ENCODE measurements at places on chromosomes 2 and 18. TPM values are rescaled to one million over a fixed set of nuclear protein-coding genes. Genes with fewer than 3 reads are reported as not detected.
A peak's percentile ranks its signal among the peaks of the same experiment; 100 is the strongest.

RBM44 gene
- polyA plus RNA-seq, result 0.78 TPM

NEU4 gene
- 1.2 TPM for polyA plus RNA-seq

CREB1 gene
- 89.8 TPM for polyA plus RNA-seq

GRB14 gene
- 62.5 TPM for polyA plus RNA-seq

TGFA gene
- polyA plus RNA-seq, result 19.4 TPM

IL1RL1 gene
- 0.48 TPM for polyA plus RNA-seq

ANKRD53 gene
- polyA plus RNA-seq, result 0.90 TPM

FNDC4 gene
- polyA plus RNA-seq, result 6.8 TPM

DNA sequence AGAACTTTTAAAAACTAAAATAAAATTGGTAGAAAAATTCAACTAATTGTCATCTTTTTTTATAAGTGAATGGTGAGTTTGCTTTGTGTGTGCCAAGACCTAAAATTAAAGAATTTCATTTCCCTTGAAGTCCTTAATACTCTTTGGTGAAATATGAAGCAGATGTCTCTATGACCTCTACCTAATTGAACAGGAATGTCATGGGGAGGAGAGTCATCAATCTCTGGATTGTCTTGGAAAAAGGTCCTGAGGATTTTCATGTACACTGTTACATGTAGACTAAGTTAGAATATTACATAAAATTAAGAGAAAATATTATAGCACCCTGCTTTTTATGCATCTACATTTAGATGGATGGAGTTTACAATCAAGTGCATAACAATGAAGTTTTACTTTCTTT lies 177.9 kb upstream of the LRP1B start:
- no peak for DNase-seq

DNA sequence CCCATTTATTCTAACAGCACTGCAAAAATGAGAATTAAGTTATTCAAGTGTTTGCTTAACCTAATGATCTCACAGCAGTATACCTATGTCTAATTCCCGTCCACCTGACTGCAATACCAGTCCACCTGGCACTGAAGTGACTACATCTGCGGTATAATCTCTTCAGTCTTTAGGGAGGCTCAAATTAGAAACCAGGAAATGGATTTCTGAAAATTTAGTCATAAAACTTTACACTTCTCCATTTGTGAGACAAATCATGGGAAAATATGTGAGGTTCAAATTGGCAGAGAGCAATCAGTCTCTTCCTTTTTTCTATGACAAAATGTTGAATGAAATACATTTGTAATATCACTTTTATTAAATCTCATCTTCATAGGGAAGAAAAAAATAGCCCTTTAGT lies 33.0 kb downstream of the FTCDNL1 start:
- DNase-seq, result no peak

GRCh38 chr18:48802543-48803290 lies 148.0 kb downstream of the SMAD7 start:
- no peak for DNase-seq

- DNase-seq, result no peak
Measured at GRCh38 chr18:45303026-45303425, 312.2 kb upstream of the SLC14A2 start.

GRCh38 chr2:162435676-162436075 lies 91.7 kb downstream of the GCA start:
- DNase-seq, result no peak

DNA sequence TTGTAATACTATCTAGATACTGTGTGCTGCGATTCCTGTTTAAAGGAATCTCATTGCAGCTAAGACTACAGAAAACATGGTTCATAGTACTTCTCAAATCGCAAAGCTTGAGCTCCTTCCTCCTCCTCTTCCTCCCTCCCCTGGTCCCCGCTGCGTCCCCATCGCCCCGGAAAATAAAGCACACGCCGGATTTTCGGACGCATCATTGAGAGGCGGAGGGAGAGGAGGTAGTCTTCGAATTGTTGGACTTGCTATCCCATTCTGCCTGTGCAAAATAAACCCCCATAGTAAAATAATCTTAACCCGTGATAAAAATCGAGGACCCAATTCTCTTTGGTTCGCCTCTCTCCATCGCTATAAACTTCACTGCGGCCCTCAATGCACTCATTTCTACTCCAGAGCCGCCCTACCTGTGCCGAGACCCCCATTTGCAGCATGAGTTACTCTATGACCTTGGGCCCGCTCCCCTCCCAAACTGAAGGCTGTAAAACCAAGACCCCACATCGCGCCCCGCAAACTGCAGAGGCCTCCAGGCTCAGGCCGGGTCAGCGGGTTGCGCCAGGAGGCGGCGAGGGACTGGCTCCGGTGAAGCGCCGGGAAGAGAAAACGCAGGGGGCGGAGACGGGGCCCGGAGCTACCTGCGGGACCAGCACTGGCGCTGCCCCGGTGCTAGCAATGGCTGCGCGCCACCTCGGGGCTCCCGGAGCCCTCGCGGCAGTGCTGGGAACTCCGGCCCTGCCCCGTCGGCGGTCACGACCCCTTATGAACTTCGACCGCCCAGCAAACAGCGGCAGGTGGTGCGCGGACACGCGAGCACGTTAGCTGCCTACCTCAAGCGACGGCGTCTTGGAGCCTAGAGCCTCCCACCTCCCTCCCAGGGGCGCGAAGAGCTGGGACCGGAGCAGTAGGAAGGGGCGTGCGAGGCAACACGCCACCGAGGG lies 649 bp downstream of the ESCO1 start:
- DNase-seq, result peak; percentile 51

DNA sequence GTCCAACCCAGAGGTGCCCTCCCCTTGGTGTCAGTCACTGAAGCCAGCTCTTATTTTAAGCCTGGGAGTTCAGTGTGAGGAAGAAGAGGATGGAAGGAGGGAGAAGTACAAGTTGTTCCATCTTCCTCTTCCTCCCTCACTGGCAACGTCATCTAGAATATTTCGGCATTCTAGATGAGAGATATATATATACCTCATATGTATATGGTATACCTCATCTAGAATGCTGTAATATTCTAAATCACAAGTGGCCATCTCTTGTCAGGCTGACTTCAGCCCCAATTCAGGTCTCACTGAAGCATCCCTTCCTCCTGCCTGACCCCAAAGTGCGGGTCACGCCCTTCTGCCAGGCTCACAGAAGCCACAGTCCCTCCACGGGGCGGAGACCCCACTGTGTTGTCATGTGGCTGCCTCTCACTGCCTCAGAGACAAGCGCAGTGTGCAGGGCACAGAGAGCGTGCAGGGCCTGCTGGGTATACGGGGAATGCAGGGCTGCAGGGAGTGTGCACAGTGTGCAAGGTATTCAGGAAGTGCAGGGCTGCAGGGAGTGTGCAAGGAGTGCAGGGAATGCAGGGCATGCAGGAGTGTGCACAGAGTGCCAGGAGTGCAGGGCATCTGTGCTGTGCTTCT lies 32.8 kb upstream of the B3GNT7 start:
- DNase-seq, result no peak

GRCh38 chr18:60019463-60019840 lies 119.7 kb downstream of the PMAIP1 start:
- no peak for DNase-seq

DNA sequence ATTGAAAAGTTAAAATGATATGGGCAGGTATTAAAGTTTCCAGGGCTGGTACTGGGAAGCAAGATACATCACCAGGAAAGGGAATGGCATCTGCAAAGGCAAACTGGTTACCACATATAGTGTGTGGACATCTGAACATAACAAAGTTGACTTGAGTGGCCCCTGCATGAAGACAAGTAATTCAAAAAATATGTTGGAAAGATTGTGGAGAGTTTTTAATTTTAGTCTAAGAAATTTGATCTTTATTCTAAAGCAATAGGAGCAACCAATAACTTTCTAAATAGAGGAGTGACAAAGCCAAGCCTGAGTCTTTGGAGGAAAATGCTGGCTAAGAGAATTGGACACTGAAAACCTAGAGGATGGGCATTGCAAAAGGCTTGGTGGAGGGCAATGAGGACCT lies 278.2 kb downstream of the ALK start:
- no peak for DNase-seq

- DNase-seq, result no peak
Measured at GRCh38 chr18:75757951-75758350, 330.4 kb upstream of the SMIM21 start.

GRCh38 chr2:134087371-134087921 lies 166.4 kb upstream of the MGAT5 start:
- peak; percentile 13 for DNase-seq

DNA sequence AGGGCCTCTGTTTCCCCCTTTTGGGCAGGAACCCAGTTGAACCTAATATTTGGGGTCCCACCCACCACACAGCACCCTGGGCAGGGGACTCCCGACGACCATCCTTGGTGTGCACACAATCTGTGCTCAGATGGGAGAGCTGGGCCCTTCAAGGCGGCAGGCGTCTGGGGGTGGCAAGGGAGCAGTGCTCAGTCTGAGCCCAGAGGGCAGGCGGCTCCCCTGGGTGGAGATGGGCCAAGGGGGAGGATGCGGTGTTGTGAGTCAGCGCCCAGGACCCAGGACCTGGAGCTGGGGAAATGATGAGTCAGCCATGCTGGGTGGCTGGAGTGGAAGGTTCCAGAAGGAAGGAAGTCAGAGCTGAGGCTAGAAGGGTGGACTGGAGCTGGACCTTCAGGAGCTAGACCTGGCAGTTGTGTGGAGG lies 3.8 kb downstream of the PROM2 start:
- DNase-seq, result no peak

- DNase-seq, result no peak
Measured at GRCh38 chr2:233844836-233845235, 9.5 kb downstream of the HJURP start.

- no peak for DNase-seq
Measured at GRCh38 chr2:216215658-216216390, 106.7 kb downstream of the XRCC5 start.

DNA sequence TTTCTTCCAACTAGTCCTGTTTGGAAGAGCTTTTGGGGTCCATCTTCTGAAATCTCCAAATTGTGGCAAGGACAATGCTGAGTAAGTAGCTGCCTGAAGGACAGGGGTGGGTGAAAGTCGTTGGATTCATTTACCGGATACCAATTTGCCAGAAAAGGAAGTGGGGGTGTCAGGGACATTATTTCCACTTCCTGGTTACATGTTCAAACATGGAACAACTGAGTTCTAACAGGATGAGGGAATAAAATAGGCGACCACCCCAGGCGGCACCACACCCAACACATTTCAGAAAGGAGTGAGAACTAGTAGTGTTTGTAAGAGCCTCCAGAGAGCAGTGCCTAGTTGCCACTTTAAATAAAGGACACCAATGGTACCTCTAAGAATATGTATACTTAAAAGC lies 158.6 kb upstream of the SERTAD2 start:
- DNase-seq, result no peak

GRCh38 chr2:64273524-64274398 lies 129.5 kb upstream of the PELI1 start:
- DNase-seq, result no peak

Measured in left kidney (tissue), 8 donors.